ENCODE measurements at places on chromosomes 7 and 10.

DNA sequence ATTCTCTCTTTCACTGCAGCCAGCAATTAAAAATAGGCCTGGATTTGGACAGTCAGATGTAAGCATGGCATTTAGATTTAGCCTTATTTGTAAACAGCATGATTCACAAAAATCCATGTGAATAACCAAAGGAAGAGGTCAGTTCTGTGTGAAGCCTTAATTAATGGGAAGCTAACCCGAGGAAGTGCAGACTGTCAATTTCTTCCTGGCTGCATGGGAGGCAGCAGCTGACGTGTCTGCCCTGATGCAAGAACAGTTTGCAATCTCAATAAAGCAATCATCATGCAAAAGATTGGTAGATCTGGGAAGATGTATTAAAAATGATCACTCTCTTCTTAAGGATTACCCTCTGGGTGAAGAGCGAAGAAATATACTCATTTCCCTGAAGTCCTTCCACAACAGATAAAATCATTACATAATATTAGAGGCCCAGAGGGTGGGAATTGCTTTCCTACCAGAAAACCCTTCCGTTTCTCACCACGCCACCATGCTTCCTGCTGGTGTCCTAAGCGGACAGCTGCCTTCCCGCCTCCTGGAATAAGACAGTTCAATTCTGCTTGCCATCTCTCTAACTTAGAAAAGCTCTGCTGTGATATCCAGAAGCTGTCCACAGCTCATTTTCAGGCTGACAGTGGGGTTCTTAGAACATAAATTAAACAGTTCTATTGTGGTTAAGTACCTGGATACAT is 526.7 kb upstream of the NRP1 start:
- no peak for DNase-seq

DNA sequence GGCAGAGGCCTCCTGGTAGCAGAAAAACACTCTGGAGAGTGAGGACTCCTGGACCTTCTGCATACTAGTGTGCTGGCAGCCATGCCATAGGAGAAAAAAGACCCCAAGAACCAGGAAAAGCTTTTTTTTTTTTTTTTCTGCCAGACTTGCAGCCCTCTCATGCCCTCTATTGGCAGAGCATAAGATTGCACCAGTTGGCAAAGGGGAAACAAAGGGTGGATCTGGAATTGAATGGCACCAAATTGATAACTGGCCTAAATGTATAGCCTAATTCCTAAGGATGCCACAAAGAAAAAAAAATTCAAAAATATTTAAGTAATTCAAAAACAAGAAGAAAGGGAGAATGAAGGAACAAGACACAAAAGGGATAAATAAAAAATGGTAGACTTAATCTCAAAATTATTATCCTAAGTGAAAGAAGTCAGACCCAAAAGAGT is 112.5 kb upstream of the GHITM start:
- no peak for DNase-seq

DNA sequence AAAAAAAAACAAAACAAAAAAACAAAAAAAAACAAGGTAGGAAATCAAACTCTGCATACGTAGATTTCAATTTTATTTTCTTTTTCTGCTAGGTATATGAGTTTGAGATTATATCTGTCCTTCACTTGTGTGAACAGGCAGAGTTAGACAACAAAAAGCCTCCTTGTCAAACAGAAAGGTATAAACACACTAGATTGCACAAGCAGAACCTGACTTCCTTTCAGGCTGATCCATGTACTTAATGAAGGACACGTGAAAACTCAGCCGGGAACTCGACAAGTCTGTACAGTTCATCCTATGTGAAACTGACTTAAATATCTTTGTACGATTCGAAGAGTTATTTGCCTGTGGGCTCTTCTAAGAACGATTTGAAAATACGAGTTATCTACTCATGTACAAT is 254.1 kb downstream of the ARL4A start:
- no peak for DNase-seq

GRCh38 chr7:12211711-12212485 is 804 bp downstream of the TMEM106B start:
- DNase-seq, result no peak

GRCh38 chr7:150876817-150877526 is 24.7 kb downstream of the AOC1 start:
- DNase-seq, result peak; percentile 48

DNA sequence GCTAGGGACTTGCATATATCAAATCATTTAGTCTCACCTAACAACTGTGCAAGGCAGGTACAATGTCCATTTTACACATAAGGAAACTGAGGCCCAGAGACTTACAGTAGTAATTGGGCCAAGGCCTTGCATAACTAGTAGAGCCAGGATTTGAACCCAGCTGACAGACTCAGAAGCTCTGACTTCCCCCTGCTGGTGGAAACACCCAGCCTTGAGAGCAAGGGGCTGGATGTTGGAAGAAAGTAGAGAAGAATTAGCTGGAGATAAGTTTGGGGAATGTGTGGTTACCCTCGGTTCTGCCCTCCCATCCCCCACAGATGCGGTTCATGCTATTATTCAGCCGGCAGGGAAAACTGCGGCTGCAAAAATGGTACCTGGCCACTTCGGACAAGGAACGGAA is 2.0 kb downstream of the AP1S1 start:
- DNase-seq, result no peak

GRCh38 chr10:121580276-121581116 is 17.7 kb downstream of the FGFR2 start:
- DNase-seq, result no peak

DNA sequence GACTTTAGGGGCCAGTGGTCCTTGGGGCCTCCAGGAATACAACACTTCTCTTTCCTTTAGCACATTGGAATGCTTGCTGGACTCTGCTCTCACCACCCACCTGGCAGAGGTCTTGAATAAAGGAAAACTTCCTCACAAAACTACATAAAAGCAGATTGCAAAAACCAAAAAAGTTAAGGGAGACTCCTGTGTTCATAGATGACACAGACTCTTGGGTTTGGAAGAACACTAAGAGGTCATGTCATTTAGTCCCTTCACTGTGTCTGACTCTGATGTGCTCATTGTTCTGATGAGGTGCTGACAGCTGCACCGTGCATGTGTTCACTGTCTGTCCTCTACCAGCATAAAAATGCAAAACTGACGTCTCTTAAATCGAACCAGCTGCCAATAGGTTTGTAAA is 11.4 kb downstream of the BLNK start:
- no peak for DNase-seq

- no peak for DNase-seq
Observed at GRCh38 chr10:17841050-17841449, 31.9 kb downstream of the MRC1 start.

DNA sequence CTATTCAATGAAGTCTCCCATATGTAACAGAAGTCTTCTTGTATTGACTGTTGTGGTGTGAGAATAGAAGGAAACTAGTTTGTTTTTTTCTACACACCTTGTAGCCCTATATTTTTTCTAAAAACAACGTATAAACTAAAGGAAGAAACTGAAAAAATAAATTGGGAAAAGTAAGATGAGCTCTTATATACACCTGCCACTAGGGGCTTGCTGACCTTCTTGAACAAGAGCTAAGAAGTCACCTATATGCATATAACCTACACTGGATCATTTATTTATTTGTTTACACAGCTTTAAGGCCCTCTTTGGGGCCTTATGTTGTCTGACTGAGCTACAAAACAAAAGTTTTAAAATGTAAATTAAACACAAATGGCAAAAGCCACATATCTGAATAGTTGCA is 383.0 kb downstream of the HPSE2 start:
- DNase-seq, result no peak

GRCh38 chr7:44256459-44256858 is 55.7 kb downstream of the YKT6 start:
- no peak for DNase-seq

DNA sequence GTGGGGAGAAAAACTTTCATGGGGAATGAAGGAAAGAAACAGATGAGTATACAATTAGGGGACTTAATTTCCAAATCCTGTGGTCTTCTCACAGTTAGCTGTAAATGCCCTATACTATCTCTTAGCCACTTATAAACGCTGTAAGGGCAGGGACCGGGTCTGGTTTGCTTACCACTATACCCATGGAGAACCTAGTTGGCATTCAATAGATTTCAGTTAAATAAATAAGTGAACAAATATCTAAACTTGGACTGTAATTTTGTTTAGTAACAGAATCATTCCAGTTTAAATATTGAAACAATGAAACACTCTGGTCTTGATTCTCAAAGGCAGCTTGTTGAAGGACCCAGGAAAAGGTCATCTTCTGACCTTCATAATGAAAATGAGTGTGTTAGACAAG is 158.3 kb downstream of the PLXDC2 start:
- DNase-seq, result no peak

DNA sequence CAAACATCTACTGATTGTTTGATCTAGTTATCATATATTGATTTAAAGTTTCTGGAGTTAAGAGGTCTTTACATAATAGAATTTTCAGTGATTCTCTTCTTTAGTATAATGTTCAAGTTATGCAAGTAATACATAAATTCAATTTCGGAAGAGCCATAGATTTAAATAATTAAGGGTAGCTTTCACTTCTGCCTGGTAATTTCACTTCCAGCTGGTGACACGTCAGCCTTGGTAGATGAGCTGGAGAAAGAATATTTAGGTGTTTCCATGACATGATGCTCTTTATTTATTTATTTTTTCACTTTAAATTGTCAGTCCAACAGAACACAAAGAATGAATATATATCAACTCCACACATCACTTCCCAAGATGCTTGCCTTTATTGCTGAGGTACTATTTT is 5.2 kb upstream of the OTUD1 start:
- no peak for DNase-seq

GRCh38 chr7:152435384-152436110 is at the start of gene KMT2C:
TSS of gene KMT2C (minus strand) at chr7:152436003. CDS start at chr7:152435786, 217 bp downstream.
- DNase-seq, result peak; percentile 31

All from stimulated activated CD4-positive, alpha-beta T cell treated with anti-CD3 and anti-CD28 coated beads, Interleukin-1b, Interleukin-23, amount 100 ng/mL, for 4 hours (primary cell).